NCI-H748 treated with DMSO at 0.1 percent for 48 hours (cell line): ENCODE measurements at places on chromosomes 6 and 20.

- DNase-seq = no peak
These were observed 75.7 kb downstream of the DACT2 start for GRCh38 chr6:168243812-168244376.

DNA sequence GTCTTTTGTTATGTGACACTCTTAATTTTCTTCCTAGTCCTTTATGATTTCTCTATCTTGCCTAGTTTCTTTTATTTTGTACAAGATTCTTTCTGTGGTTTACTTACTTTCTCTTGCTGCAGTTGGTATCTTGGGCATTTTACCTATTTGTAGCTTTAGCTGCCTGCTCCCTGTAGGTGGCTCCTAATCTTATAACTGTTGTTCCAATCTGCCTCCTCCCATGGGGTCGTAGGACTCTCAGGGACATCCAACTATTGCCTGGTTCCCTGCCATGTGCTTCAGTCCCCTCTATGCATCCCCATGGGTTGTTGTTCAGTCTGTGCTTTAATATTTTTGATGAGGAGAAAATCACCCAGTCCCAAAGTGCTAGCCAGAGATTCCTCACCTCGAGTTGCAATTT, 31.4 kb downstream of the RIN2 start:
- DNase-seq = no peak

DNA sequence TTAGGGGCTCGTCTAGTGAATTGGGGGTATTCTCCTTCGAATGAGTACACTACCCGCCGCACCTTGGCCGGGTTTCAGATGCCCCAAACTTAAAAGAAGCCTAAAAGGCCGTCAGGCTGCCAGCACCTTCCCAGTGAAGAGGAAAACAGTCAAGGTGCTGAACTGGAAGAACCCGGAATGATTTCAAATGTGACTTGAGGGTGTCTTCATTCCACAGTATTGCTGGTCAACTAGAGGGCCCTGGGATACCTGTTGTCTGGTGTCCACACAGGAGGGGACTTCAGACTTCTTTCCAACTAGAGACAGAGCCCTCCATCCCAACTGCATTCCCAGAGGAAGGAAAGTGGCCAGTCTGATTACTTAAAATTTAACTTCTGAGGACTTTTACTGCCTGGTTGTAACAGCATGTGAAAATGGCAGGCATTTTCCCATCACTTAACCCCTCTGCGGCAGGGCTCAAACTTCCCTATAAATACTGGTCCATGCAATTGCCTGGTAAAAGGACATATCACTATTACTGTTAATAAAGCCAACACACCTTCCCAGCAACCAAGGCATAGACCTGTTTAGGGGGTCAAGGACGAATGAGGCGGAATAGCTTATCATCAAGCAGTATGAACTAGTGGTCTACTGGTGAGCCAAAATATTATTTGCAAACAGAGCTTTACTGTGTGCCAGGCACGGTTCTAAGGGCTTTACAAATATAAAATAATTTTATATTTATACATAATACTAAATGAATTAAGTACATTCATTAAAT, 651 bp upstream of the SAMHD1 start:
- peak; percentile 5 for DNase-seq

DNA sequence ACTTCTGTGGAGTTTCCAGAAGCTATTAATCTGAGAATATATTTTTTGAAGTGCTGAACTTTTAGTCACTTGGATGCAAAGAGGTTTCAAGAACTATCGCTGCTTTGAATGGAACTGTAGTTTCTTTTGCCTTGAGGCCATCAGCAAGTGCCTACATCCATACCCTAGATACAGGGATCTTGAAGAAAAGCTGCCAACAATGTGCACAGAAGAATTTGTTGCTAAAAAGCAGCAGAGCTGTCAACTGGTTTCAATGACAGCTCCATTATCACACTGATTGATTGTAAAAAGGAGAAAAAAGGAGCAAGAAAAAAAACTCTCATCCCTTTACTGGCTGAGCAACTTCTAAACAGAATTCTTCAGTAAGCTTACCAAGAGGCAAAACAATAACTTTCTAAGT, 251.0 kb upstream of the NRSN1 start:
- no peak for DNase-seq

DNA sequence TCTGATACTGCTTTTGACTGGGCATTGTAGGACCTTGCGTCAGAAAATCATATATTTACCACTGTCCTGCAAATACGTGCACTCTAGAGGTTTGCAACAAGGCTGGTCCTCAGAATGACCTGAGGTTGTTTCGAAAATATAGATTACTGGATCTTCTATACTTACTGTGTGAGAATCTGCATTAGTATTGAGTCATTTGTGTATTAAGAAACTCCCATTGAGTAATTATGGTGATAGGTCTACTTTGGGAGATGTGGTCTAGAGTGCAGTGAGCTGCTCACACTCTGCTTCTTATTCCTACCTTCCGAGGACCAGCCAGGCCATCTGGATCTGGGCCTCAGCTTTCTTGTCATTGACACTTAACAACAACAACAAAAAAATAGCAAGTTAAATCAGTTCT, 9.6 kb downstream of the KLHL32 start:
- no peak for DNase-seq

DNA sequence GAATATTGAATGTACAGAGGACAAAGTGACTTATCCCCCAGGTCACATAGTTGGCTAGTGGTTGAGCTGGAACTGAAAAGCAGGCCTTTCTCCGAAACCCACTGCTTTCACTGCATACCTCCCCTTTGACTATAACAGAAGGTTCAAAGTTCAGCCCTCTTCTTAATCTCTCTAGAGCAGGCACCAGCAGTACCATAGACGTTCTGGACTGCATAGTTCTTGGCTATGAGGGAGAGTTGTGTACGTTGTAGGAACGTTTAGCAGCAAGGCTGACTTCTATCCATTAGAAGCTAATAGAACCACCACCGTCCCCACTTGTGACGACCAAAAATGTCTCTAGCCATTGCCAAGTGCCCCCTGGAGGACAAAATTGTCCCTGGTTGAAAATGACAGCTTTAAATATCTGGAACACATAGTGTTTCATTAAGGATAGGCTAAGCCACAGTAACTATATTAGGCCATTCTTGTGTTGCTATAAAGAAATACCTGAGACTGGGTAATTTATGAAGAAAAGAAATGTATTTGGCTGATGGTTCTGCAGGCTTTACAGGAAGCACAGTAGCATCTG, 123.8 kb upstream of the MTHFD1L start:
- no peak for DNase-seq

DNA sequence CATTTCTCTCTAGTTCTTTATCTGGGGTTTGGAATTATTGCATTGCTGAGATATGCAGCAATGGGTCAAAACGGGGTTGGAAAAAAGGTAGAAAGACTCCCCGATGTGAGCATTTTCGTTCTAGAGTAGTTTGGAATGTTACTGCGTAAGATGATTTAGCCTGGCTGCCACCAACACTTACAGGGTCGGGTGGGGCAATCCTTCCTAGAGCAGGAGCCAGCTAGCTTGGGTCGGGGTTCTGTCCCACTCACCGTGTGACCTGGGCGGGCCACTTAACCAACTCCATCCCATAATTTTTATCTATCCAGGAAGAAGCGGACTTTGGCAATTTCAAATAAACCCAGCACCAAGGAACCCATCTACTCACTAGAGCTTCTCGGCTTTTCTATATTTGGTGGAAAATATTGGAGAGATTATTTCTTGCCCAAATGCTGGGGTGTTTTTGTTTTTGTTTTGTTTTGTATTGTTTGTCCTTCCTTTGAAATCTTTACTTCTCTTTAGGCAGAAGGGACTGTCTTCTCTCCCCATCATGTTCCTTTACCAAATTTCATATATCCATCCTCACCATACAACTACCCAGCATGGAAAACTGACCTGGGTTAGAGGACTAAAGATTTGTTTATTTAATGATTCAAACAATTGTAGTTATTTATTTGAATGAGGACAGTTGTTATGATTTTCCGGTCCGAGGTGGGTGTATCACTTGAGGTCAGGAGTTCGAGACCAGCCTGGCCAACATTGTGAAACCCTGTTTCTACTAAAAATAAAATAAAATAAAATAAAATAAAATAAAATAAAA, 72.4 kb downstream of the GPX5 start:
- peak; percentile 71 for DNase-seq

DNA sequence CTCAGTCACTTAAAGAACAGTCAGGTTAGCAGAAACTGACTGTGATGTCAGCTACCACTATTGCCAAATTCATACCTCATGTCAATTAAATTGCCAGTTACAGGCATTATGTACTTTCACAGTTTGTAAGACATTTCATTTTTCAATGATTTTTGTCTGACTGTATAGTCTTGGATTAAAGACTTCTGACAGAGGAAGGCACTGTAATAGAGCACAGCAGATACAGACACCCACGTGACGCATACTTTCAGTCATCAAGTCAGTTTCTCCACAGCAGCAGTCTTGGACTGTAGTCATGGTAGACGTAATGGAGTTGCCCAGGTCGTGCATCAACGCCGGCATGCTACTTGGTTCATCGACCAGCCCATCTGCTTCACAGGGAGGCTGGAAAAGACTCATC, 29.5 kb upstream of the ELOVL5 start:
- no peak for DNase-seq

GRCh38 chr6:34836008-34836407, 44.1 kb downstream of the BLTP3A start:
- DNase-seq = no peak

DNA sequence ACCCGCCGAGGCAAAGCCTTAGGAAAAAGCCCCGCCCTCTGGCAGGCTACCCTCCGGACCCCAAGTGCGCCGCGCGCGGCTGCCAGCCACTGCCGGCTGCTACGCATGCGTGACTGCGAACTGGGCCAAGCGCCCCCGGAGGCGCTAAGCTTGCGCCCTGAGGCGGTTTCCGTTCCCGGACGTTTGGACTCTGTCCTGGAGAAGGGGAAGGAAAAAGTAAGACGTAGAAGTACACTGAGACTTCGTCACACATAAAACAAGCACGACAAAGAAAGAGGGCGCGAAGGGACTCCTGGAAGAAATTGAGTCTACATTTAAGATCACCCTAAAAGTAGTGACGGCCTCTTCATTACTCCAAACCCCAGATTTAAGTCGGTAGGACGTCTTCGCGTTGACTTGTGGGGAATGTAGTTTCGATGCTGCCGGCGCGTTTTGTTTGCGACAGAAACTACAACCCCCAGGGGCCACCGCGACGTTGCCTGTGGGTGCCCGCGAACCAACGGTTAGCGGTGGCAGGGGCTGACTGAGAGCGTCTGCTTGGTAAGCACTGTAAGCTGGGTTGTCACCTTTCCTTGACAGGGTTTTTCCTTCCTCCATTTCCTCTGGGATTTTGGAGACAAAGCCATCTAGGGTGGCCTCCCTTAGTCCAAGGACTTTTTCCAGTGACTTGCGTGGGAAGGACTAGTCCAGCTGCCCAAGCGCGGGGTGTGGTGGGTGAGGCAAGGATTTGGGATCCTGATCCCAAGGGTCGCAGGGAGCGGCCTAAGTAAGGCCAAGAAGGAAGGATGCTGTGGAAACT, at the start of gene CEP57L1:
TSS of gene CEP57L1 (plus strand) at position 472 of the 799 bp plus-strand sequence. CDS start 49,715 bp downstream, outside the sequence.
- peak; percentile 93 for DNase-seq

DNA sequence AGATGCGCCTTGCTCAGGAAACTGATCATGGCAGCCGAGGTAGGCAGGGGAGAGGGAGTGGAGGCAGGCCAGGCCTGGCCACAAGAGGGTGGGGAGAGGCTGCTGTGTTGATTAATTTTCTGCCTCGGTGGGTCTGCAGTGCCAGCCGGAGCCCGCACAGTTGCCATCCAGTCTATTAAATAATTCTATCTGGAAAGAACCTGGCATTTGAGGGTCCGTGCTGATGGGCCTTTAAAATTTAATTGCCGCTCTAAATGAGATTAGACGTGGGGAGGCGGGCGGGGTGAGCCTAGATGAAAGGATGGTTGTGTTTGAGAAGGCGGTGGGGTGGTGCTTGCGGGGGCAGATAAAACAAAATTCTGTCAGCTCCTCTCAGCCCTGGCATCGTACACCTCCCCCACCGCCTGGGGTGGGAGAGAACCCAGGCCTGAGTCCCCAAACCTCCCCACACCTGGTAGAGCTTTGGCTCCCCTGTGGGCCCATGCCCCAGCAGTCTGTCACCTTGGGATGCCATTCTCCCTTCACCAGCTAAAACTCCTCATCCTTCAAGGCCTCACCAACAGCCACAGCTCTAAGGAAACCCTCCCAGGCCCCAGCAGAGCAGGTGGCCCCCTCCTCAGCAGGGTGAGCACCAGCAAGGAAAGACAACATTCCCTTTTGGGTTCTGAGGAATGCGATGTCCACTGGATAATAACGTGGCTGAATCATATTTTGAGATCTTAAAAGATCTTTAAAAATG, 167.3 kb downstream of the GRM4 start:
- no peak for DNase-seq

DNA sequence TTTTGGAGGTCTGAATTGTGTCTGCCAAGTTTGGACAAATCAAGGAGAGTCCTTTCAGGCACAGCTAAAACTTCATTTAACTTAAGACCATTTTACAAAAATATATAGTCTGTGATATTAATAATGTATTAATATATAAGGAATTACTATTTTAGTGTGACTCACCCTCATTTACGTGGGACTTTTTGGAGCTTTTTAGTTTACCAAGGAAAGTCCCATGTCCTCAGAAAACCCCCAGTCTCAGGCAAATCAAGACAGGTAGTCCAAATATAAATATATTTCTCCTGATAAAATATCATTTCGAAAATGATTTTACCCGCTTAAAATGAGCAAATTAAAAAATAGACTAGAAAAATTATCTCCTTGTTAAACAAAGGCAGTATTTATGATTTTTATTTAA, 479.0 kb downstream of the PKHD1 start:
- DNase-seq = no peak

DNA sequence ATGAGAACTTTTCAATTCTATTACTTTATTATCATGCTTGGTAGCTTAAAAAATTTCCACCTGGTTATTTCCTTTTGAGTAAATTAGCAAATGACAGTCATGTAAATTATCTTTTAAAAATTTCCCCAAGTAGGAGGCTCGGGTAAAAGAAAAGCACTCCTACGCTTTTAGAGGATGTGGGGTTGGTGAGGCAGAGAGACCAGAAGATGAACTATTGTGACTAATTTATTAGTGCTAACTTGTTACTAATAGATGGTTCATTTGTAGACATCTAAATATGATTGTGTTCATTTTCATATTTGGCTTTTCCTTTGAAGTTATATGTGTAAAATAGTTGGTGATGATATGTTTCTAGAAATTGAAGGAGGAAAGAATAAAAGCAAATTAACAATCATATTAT, 27.0 kb downstream of the ZNF292 start:
- DNase-seq = no peak

DNA sequence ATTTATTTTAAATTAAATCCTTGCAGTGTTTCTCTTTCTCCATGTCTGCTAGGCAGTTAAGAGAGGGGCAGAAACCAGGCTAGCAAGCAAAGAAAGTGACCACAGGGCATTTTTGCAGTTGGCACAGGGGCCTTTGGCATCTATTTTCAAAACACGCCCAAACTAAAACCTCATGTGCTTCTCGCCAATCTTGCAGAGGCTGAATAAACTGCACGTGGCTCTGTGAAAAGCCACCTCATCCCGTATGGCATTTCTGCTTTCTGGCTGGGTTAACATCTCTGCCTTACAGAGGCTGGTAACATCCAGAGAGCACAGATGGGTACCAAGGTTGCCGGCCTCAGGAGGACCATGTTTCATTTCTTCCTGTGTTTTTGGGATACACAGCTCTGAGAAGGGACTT, 54.6 kb downstream of the GJA10 start:
- no peak for DNase-seq

DNA sequence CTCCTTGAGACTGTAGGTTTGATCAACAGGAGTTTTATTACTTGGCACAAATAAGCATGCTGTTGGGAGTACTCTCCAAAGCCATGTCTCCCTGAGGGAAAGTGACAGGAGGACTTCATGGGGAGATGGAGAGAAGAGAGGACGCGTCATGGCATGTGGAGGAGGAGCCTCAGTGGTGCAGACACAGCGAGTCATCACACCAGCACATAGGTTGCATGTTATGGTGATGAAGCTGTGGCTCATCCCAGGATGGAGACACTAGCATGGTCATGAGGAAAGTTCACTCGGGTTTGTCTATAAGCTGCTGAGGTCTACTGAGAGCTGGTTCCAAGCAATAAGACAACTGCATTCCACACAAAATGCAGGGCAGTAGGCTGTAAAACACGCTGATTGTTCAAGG, 13.2 kb upstream of the SSTR4 start:
- no peak for DNase-seq
